DMS53 (cell line): ENCODE measurements at places on chromosomes 16 and 17.
A peak's percentile ranks its signal among the peaks of the same experiment; 100 is the strongest.

GRCh38 chr16:87762071-87762571, 3.7 kb downstream of the KLHDC4 start:
- no peak for DNase-seq

GRCh38 chr17:80363120-80363515, 51.8 kb upstream of the ENDOV start:
- no peak for DNase-seq

DNA sequence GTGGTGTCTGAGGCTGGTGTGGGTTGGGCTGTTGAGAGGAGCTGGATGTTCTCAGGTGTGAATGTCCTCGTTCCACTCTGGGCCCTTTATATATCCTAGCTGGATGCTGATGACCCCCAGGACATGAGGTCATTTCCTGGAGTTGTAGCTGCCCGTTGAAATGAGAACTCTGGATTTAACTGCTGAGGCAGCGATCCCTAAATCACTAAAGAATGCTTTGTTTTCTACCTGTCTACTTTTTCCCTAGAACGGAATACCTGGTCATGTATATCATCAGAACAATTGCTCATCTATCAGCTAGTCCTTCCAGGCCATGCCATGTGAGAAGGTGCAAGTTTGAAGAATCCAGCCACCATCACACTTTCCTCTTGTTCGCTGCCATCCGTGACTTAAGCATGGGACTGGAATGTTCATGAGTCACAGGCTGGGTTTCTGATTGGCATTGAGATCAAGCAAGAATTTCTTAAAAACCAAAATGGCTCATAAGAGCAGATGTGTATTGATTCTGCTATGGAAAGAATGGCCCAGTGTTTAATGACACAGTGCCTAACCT, at the start of gene KRTAP2-3:
TSS of gene KRTAP2-3 (minus strand) at position 63 of the 553 bp plus-strand sequence. CDS start 64 bp downstream, outside the sequence.
- no peak for DNase-seq

DNA sequence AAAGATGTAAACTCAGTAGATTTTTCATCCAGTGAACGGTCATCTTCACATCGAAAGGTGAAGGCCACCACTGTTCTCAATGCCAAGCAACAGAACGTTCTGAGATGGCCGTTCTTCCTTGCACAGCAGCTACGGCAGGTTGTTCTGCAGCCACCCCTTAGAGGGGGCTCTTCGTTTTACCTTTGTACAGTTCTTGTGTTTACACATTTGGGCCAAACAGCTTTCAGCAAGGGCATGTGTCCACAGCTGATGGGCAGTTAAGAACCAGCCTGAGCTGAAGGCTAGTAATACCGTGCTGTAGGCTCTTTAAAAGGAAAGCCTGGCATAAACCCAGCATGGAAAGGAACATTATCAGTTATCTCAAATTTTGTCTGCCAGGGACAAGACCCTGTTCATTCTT, 15.9 kb downstream of the PLD6 start:
- DNase-seq, result no peak

- no peak for DNase-seq
Observed at GRCh38 chr17:67128700-67129099, 84.3 kb downstream of the CACNG1 start.

DNA sequence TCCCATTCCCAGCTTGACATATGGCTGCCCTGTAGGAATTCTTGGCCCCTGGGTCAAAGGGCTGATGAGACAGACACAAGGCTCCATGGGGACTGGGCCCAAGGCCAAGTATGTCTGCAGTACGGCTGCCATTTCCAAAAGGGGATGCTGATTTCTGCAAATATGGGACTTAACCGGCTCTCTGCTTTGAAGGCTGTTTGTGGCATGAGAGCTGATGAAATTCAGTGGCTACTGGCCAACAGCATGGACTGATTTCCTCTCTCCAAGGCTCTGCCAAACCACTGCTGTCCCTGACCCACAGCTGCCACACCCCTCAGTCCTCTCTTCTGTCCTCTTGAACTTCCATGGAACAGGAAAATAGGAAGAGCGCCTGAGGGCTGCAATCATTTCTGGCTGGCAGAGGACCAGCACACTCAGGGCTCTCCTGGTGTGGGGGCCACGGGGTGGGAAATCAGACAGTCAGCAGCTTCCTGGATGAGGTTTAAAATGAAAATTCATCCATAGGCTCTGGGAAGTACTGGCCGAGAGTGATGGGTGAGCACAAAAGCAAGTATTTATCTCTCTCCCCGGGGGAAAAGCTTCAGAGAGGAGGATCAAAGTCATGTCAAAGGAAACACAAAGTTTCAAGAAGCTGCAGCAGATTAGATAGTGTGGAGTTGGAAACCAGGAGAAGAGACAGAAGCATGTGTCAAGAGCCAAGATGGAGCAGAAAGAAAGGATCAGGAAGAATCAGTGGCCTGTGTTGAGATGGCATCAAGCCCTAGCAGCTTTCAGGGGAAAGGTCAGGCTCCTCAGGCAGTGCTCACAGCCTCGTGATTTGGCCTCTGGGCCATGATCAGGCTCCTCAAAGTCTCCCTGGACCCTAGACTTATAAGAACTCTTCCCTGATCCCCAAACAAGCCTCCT, 64.1 kb upstream of the SREBF1 start:
- DNase-seq, result no peak

- DNase-seq, result no peak
Observed at GRCh38 chr16:67749436-67750078, 30.4 kb upstream of the GFOD2 start.

- DNase-seq, result no peak
Observed at GRCh38 chr17:34118564-34118963, 136.5 kb upstream of the CCL2 start.

DNA sequence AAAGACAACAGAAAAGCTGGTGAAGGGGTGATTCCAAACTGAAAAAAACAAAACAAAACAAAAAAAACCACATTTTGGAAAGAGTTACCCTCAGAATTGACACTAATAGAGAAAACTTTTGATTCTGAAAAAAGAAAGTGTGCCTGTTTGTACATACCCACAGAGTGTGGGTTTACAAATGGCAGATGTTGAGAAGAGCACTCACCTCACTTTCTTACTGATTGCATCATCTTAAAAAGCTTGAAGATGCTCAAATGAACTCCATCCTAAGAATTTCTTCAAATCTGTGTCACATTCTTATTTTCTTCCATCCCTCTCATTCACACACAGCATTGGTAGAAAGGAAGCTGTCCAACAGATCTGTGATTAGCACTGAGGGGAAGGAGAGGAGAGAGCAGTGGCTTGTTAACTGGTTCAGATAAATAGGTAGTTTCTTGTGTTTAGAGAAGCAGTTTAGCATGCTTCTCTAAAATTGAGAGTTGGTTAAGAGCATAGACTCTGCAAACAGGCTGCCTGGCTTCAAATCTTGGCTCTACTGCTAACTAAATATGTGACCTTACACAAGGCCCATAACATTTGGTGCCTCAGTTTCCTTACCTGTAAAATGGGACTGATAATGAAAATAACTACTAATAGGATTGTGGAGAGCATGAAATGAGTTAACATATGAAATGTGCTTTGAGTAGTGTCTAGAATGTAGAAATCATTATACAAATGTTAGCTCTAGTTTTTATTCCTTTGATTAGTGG, 6.9 kb downstream of the GNAO1 start:
- DNase-seq, result no peak

DNA sequence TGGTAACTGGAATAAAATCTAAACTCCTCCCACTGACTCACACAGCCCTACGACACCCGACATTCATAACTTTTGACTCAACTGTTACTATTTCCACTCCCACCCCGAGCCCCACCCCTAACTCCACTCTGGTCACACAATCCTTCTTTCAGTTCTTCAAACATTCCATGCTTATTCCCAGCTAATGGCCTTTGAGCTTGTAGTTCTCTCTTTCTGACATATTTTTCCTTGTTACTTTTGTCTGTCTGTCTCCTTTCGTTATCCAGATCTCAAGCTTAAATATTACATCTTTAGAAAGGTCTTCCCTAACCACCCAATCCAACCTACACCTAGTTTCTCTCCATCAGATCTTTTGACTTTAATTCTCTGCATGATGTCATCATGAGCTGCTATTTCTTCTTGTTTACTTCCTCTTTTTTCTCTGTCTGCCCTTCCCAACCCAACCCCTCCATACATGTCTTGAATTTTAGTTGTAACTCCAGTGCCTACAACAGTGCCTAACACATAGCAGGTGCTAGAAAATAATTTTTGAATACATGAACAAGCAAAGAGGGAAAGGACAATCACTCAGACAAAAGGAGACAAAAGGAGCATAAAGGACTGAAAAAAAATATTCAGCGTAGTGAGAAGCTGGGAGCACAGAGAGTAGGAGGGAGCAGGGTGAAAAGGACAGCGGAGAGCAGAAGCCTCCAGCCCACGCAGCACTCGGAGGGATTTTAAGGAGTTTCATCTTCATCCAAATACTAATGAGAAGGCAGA, 65.2 kb upstream of the SMIM36 start:
- peak; percentile 40 for DNase-seq

DNA sequence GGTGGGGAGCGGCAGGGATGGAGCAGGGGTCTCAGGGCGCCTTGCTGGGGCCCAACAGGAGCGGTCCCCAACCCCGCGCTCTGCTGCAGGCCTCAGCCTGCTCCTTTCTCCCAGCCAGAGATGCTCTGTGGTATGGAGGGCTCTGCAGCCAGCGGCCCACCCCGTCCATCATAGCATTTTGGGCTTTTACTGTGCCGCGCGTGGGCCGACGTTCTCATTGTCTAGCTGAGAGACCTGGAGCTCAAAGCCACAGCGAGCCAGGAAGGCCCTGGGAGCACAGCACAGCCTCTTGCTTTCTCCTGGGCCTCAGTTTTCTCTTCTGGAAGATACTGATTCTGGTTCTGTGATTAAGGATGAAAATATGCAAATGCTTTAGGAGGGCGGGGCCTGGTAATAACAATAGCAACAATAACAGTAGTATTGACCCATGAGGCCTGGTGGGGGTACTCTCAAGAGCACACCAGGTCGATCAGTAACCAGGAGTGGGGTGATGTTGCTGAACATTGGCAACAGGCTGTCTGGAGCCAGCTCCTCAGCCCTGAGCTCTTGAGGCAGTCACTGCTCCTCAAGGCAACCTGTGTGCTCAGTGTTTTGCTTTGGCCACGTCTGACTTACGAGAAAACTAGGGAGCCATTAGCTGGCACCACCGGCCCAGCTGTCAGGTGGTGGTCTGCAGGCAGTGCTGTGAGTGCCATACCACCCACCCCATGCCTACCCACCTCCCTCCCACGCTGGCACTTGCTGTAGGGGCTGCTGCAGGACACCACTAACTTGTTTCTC, 1.1 kb upstream of the RASD1 start:
- DNase-seq, result peak; percentile 32

DNA sequence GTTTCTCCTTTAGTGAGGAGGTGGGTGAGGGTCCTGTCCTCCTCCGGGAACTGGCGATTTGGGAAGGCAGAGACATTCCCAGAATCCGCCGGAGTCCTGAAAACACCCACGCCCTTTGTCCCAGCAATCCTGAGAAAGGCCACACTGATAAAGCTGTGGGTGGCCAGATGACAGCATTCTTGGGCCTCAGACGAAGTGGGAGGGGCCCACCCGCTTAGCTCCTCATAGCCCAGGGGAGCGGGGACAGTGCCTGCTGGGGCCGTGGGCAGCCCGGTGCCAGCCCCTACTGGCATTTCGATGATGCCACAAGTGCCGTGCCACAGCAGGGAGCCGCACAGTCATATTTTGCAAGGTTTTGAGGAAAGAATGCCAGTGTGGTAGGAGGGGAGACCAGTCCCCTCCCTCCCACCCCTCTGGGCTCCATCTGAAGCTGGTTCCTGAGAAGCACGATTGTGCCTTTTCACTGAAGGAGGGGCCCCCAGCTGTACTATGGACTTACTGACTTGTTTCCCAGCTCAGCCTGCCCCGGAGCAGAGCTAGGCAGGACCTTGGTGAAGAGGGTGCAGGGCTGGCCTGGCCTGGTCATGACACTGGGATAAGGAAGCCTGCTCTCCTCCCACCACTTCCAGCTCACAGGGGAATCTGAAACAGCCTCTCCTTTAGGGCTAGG, 20.9 kb upstream of the MPRIP start:
- DNase-seq, result no peak

DNA sequence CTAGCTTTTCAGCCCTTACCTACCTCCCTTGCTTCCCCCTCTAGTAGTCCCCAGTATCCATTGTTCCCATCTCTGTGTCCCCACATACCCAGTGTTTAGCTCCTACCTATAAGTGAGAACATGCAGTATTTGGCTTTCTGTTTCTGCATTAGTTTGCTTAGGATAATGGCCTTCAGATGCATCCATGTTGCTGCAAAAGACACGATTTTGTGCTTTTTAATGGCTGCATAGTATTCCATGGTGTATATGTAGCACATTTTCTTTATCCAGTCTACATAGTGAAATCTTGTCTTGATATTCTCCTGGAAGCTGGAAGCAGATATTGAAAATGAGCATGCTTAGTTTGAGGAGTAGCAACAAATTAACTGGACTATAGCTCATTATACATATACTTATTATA, 45.7 kb upstream of the TANC2 start:
- DNase-seq, result no peak

- no peak for DNase-seq
Observed at GRCh38 chr17:80892019-80892855, 99.4 kb upstream of the CHMP6 start.

- DNase-seq, result no peak
Observed at GRCh38 chr16:68144008-68144407, 58.8 kb downstream of the NFATC3 start.

DNA sequence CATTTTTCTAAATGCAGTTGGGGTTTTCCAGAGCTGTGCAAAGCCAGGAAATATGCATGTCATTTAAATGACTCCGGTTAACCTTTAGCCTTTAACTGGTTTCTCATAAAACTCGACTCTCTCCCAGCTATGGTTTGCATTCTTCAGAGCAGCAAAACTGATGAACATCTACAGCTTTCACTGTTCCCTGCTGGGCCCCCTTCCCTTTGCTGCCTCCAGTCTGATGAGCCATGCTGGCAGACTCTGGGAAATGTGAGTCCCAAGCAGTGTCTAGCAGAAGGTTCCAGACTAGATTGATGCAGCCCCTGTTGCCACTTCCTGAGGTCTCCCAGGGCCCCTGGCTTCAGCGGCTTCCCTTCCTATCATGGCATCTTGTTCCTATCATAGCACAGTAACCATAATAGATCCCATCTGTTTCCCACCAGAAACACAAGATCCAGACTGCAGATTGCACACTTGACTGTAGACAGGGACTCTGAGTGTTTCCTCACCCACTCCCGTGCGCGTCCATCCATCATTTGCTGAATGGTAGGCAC, 135.4 kb downstream of the CLEC16A start:
- DNase-seq, result no peak

DNA sequence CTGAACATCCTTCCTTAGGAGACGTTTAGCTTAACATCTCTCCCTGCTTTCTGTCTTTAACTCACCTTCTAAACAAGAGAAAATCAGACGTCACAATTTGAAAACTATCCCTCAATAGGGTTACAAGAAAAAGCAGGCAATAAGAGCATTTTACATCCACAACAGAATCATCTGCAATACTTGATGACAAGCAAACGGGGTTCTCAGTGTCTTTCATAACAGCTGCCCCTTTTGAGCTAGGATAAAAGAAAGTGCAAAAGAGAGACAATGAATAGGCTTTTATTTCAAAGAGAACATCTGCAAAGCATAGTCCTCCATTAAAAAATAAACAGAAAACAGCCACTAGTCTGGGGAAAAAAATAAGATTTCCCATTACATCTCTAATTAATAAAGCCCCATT, 13.2 kb downstream of the XYLT1 start:
- DNase-seq, result no peak

GRCh38 chr17:32502013-32502412, 15.2 kb downstream of the CDK5R1 start:
- DNase-seq, result no peak
